ENCODE measurements at places on chromosomes 6 and 20.
A peak's percentile ranks its signal among the peaks of the same experiment; 100 is the strongest.

- no peak for DNase-seq
Observed at GRCh38 chr20:48060841-48061720, 275.8 kb upstream of the SULF2 start.

DNA sequence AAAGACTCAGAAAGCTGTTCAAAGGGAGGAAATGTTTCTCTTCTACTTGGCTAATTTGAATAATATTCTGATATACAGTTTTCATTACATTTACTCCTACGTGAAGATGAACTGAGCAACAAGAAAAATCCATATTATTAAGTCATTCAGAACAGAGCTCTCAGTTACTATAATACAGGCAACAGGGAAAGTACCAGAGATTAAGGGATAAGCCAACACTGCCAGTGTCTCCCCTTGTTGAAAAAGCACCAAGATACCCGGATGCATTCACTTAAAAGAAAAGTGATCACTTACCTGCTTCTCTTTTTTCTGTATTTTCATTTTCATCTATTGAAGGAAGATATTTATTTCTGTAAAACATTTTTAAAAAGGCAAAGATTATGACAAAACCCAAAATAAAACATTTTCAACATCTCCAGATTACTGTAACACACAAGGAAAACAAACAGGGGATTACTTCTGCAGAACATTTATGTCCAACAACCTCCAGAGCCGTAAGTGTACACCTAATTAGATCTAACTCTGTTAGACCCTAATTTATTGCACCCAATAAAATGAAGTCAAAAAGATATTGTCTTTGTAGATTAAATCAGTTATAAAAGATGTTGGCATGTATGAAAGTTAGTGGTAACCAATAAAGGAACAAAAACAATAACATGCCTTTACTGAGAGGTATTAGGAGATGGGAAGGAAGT is 67.0 kb downstream of the CHD6 start:
- no peak for DNase-seq

DNA sequence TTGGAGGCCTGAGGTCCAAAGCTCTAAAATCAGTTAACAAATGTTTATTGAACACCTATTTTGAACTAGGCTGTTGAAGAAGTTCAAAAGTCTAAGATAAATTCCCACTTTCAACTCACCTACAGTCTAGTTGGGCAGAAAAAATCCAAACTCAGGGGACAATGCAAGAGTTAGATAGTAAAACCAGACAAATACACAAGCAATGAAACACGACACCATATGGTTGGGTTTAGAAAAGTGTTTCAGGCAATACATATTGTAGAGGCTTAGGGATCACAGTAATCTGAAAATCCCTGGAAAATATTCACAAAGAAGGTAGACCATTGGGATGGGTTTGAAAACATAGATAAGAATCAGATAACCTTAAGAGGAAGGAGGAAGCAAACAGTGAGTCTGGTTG is 1.3 kb upstream of the CARMIL1 start:
- no peak for DNase-seq

GRCh38 chr6:147322299-147323162 is 118.3 kb downstream of the STXBP5 start:
- peak; percentile 17 for DNase-seq

- no peak for DNase-seq
Observed at GRCh38 chr20:20367575-20368417, at the start of gene INSM1. Gene INSM1 (plus strand): TSS chr20:20368104. CDS start chr20:20368268, 164 bp downstream.

Data from skeletal muscle cell (primary cell).